ENCODE measurements at places on chromosomes 3 and 15. TPM values are rescaled to one million over a fixed set of nuclear protein-coding genes. Genes with fewer than 3 reads are reported as not detected.

Gene ANKRD34C
- total RNA-seq, result not detected

Gene SOX2
- total RNA-seq, result not detected

Gene CRYGS
- 4.5 TPM for total RNA-seq

Gene CAV3
- not detected for total RNA-seq

Gene IGSF11
- 0.17 TPM for total RNA-seq

Gene IL17RE
- 1.9 TPM for total RNA-seq

- H3K36me3 ChIP-seq, result peaks cover 13% of the 10 kb centered on the region
- peak overlapping the region; percentile 86 for H3K27ac ChIP-seq
- no peaks in the 10 kb centered on the region for H3K27me3 ChIP-seq
- peaks cover 52% of the 10 kb centered on the region for H3K4me1 ChIP-seq
- peak; percentile 88 for DNase-seq
- peak overlapping the region; percentile 75 for H3K4me3 ChIP-seq
Observed at GRCh38 chr3:143121241-143122088, 1.9 kb downstream of the CHST2 start.

DNA sequence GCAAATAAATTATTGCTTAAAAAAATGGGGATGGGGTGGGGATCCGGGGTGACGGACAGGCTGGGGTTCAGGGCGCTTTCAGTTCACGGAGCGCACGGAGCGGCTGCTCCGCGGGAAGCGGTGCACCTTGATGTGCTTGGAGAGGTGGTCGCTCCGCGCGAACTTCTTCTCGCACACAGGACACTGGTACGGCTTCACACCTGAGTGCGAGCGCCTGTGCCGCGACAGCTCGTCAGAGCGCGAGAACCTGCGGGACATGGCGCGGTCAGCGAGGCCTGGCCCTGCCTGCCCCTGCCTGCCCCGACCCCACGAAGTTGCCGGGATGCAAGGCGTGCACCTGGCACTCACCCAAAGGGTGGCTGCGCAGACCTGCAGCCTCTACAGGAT is 13.6 kb downstream of the KLF15 start:
- no peak overlapping the region for H3K4me3 ChIP-seq
- DNase-seq, result no peak
- no peak overlapping the region for H3K27ac ChIP-seq
- H3K36me3 ChIP-seq, result no peaks in the 10 kb centered on the region

GRCh38 chr3:132469326-132469725 is 52.0 kb downstream of the DNAJC13 start:
- DNase-seq, result no peak
- no peaks in the 10 kb centered on the region for H3K27me3 ChIP-seq
- no peak overlapping the region for H3K4me3 ChIP-seq
- peaks cover 7% of the 10 kb centered on the region for H3K36me3 ChIP-seq

GRCh38 chr3:149005416-149005815 is 14.1 kb downstream of the GYG1 start:
- no peak overlapping the region for H3K27ac ChIP-seq
- no peak for DNase-seq
- no peaks in the 10 kb centered on the region for H3K27me3 ChIP-seq
- H3K4me3 ChIP-seq, result no peak overlapping the region

- no peaks in the 10 kb centered on the region for H3K36me3 ChIP-seq
- no peak overlapping the region for H3K27ac ChIP-seq
- no peak for DNase-seq
- no peaks in the 10 kb centered on the region for H3K4me1 ChIP-seq
- no peaks in the 10 kb centered on the region for H3K27me3 ChIP-seq
- H3K4me3 ChIP-seq, result no peak overlapping the region
Observed at GRCh38 chr15:26628071-26628470, 144.8 kb downstream of the GABRB3 start.

DNA sequence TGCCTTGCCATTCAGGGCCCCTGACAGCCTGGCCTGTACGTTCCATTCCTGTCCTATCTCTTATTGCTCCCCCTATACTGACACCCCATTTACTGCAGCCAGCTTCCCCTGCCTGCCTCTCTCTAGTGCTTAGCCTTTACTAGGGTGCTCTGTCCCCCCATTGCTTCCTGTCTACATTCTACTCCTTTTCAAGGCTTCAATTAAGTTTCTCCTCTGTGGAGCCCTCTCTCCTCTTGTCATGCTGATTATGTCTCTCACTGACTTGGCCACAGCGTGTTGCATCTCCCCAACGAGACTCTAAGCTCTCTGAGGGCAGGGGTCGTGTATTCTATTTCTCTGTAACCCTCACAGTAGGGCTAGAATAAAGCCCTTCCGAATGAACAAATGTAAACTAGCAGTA is 185.2 kb downstream of the RPLP1 start:
- no peak overlapping the region for H3K4me3 ChIP-seq
- H3K36me3 ChIP-seq, result peaks cover 10% of the 10 kb centered on the region
- no peak overlapping the region for H3K27ac ChIP-seq
- no peaks in the 10 kb centered on the region for H3K4me1 ChIP-seq
- H3K27me3 ChIP-seq, result peaks cover 33% of the 10 kb centered on the region

GRCh38 chr3:4722103-4722502 is 229.0 kb downstream of the ITPR1 start:
- peak overlapping the region; percentile 89 for H3K27ac ChIP-seq
- H3K4me1 ChIP-seq, result peaks cover 67% of the 10 kb centered on the region
- peaks cover 13% of the 10 kb centered on the region for H3K36me3 ChIP-seq
- no peak for DNase-seq
- peak overlapping the region; percentile 70 for H3K4me3 ChIP-seq

- DNase-seq, result peak; percentile 37
- peaks cover 10% of the 10 kb centered on the region for H3K4me1 ChIP-seq
- H3K36me3 ChIP-seq, result no peaks in the 10 kb centered on the region
- H3K27ac ChIP-seq, result no peak overlapping the region
- peaks cover 38% of the 10 kb centered on the region for H3K27me3 ChIP-seq
Observed at GRCh38 chr3:134373271-134374104, 759 bp downstream of the AMOTL2 start.

DNA sequence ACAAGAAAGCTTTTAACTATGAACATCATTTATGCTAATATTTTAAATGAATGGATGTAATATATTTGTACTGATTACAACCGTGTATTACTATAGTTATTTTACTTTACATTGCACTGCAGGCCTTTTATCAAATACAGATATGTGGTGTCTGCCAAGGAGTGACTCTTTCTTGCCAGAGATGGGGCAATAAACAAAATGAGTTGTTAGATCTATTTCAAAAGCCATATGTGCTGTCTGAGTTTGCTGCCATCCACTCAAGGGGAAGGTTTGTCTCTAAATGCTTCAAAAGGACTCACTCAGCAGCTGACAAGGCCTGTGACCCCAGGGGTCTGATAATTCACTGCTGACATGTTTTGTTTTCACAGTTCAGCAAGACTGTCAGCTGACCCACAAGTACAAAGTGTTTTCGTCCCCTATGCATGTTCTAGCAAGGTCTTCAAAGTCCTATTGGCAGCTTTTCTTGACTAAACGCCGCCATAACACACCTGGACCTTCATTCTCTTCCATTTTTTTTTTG is 41.3 kb upstream of the ZBED2 start:
- no peak for DNase-seq
- H3K27me3 ChIP-seq, result no peaks in the 10 kb centered on the region
- no peaks in the 10 kb centered on the region for H3K4me1 ChIP-seq

GRCh38 chr15:73841756-73842725 is 31.3 kb upstream of the TBC1D21 start:
- H3K4me1 ChIP-seq, result no peaks in the 10 kb centered on the region
- H3K27ac ChIP-seq, result no peak overlapping the region
- no peaks in the 10 kb centered on the region for H3K36me3 ChIP-seq
- no peak for DNase-seq

DNA sequence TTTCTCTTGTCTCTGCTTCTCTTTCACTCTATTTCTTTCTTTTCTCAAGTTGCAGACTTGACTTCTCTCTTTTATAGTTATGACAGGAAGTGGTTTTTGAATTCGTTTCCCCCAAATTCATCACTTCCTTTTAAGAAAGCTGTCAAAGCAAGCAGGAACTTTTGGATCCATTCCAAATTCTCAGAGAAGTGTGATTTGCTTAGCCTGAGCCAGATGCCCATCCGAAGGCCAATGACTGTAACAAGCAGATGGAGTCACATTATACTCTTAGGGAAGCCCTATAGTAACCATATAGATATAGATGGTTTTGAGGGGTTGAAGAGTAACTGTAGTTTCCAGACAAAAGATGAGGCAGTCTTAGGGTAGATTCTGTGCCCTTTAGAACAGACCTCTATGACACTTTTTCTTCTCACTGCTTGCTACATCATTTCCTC is 592.0 kb upstream of the KCNMB2 start:
- no peaks in the 10 kb centered on the region for H3K27me3 ChIP-seq
- H3K27ac ChIP-seq, result peak overlapping the region; percentile 58
- no peak for DNase-seq
- peaks cover 7% of the 10 kb centered on the region for H3K36me3 ChIP-seq

DNA sequence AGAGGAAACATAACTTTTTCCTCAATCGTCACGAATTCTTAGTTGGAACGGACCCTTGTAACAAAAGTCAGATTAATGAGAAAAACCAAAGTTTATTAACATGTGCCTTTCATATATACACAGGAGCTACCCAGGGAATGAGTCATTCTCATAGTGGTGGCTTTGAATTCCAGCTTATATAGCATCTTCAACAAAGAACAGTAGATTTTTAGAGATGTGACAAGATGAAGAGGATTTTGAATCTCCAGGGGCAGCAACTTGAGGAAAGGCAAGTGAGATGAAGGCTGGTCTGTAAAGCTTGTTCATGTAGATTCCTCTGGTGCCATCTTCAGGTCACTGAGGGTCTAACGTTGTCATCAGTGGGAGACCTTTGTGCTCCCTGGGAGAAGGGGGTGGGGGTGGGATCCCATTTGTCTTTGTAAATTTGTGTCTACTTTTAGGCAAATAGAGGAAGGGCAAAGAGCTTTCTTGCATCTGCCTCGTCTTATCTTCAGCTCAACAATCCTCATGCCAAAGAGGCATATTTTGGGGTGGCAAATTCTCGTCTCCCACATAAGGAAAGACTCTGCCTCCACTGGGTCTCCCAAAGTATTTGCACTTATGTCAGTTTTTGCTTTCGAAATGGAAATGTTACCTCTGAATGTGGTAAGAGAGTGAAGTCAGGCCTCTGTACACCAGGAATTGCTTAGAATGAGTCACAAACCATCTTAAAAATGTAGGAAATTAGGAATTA is 29.5 kb downstream of the CLEC3B start:
- H3K4me3 ChIP-seq, result no peak overlapping the region
- H3K36me3 ChIP-seq, result no peaks in the 10 kb centered on the region
- no peak for DNase-seq
- no peaks in the 10 kb centered on the region for H3K4me1 ChIP-seq

DNA sequence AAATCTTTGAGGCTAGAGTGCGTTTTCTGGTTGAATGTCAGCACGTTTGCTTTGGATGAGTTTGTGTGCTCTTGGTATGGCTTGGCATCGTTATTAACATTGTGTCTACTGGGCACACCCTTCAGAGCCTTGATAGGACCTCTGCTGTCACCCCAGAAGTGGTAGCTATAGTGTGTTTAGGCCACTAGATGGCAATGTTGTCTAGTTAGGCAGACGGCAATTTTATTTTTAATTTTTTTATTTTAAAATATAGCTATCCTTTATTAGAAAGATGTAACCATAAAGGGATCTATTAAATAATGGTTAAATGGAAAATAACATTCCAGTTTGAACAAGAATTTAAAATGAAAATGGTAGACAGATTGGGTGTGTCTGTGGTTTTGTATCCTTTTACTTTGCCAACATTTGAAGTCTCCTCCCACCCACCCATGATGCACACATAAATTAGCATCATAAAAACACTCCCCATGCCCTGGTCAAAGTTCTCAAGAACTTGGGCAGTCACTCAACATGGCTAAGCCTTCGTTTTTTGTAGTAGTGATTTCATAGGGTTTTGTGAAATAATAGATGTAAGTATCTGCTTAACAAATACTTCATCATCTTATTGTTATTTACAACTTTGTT is 200.7 kb downstream of the KCNH8 start:
- no peaks in the 10 kb centered on the region for H3K36me3 ChIP-seq
- no peaks in the 10 kb centered on the region for H3K4me1 ChIP-seq
- H3K27me3 ChIP-seq, result no peaks in the 10 kb centered on the region
- no peak overlapping the region for H3K4me3 ChIP-seq
- no peak overlapping the region for H3K27ac ChIP-seq

- no peak overlapping the region for H3K27ac ChIP-seq
- H3K27me3 ChIP-seq, result no peaks in the 10 kb centered on the region
- no peaks in the 10 kb centered on the region for H3K36me3 ChIP-seq
- DNase-seq, result no peak
- no peak overlapping the region for H3K4me3 ChIP-seq
Observed at GRCh38 chr3:149393345-149394160, 16.1 kb upstream of the TM4SF1 start.

DNA sequence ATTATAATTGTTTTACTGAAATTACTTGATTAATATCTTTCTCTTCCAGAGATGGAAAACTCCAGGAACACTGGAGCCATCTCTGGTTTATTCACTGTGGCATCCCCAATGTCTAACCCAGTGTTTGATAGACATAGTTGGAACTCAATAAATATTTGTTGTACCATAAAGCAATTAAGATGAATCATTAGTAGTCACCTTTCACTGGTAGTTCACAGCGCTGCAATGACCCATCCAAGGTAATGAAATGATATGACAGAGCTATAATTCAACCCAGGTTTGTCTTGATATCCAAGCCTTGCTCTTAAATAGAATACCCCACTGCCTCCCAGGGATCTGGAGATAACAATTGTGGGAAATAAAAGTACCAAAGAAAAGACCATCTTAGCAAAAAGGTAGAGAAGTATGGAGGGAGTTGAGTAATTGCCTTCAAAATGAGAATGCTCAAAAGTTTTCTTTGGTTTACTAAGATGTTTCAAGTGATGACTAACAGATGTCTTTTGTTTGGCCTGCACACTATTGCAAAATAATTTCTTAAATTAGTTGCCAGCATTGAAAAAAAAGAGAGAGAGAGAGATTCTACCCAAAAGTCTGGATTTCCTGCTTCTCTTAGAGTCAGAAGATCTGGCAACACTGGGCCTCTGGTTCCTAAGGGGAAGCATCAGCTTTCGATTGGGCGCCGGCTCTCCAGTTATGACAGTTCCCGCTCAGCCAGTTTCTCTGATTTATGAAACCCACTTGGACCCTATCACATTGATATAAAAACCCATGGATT is 348.5 kb downstream of the ERC2 start:
- H3K4me1 ChIP-seq, result no peaks in the 10 kb centered on the region
- no peak for DNase-seq
- no peak overlapping the region for H3K4me3 ChIP-seq
- no peak overlapping the region for H3K27ac ChIP-seq
- H3K27me3 ChIP-seq, result no peaks in the 10 kb centered on the region

DNA sequence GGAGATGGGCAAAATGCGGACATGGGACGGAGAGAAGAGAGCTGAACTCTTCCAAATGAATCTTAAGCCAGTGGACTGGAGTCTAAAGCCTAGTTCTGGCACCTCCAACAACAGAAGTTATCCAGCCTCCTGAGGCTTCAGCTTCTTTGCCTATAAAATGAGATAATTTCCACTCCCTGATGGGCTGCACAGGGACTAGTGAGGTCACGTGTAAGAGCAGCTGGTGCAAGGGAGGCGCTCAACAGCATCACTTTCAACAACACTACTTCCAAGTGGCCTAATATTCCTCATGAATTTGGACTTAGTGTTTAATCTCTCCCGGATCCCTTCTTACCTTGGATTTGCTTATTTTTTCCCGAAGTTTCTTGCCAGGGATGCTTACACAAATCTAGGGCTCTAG is 8.7 kb downstream of the CXCR6 start:
- no peak for DNase-seq
- peaks cover 2% of the 10 kb centered on the region for H3K27me3 ChIP-seq
- H3K36me3 ChIP-seq, result peaks cover 37% of the 10 kb centered on the region
- H3K4me3 ChIP-seq, result no peak overlapping the region
